Caco-2 (cell line): ENCODE measurements at places on chromosomes 6 and 20. TPM values are rescaled to one million over a fixed set of nuclear protein-coding genes. Genes with fewer than 3 reads are reported as not detected.

- H3K27ac ChIP-seq = peak overlapping the region; percentile 13
- DNase-seq = no peak
Observed at GRCh38 chr6:3376893-3377535, 79.8 kb downstream of the SLC22A23 start.

- H3K27me3 ChIP-seq = no peaks in the 10 kb centered on the region
- no peak overlapping the region for H3K27ac ChIP-seq
- no peak for DNase-seq
- H3K36me3 ChIP-seq = peaks cover 14% of the 10 kb centered on the region
- no peak overlapping the region for H3K4me3 ChIP-seq
Observed at GRCh38 chr20:17941087-17941825, 27.3 kb downstream of the SNX5 start.

The OR2B6 gene
- not detected in 2 replicates for total RNA-seq

DNA sequence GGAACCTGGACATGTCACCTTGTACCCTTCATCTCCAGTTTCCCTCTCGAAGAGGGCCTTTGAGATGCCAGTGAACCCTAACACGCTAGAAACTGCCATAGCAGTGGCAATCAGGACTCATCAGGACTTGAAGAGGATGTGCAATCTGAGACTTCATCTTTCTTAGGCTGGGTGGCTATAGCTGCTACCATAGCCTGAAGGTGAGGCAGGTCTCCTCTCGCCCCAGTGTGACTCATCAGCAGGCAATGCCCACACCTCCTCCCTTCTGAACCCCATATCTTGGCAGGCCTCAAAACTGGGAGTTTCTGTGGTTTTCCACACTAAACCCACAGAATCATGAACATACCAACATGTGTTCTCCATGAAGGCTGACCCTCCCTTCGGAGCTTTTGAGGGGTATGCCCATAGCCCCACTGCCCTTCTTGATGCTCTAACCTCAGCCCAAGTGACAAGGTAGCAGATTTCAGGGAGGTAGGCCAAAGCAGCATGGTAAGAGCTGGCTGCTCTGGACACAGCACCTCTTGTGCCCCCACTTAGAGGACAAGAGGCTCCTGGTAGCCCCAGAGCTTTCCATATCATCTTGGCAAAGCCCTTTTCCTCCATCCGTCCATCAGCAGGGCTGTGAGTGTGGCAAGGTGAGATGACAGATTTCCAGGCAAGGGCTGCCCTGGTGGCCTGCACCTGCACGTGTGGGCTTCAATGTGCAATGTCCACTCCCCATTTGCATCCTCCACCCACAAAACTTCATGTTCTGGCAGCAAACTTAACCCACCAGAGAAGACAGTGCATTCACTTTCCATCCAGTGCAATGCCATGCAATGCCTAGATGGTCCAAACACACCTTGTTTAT, 2.6 kb downstream of the BLCAP start:
- H3K27ac ChIP-seq = peak overlapping the region; percentile 77
- peak; percentile 53 for DNase-seq
- H3K36me3 ChIP-seq = peaks cover 2% of the 10 kb centered on the region; the same call in 1 of the 2 replicates
- H3K4me3 ChIP-seq = no peak overlapping the region
- H3K4me1 ChIP-seq = peaks cover 36% of the 10 kb centered on the region
- no peaks in the 10 kb centered on the region for H3K27me3 ChIP-seq

- no peak overlapping the region for H3K4me3 ChIP-seq
- DNase-seq = no peak
- H3K27ac ChIP-seq = no peak overlapping the region
- H3K36me3 ChIP-seq = no peaks in the 10 kb centered on the region
- no peaks in the 10 kb centered on the region for H3K27me3 ChIP-seq
Observed at GRCh38 chr20:856361-856775, 22.9 kb downstream of the FAM110A start.

The TREM1 gene
- total RNA-seq = not detected in 2 replicates

The ANKRD66 gene
- total RNA-seq = not detected in 2 replicates

The RIMS1 gene
- total RNA-seq = 3.4 and 4.4 TPM in 2 replicates

GRCh38 chr6:137033828-137034227, 10.9 kb downstream of the IL20RA start:
- DNase-seq = no peak
- H3K36me3 ChIP-seq = no peaks in the 10 kb centered on the region
- no peak overlapping the region for H3K4me3 ChIP-seq
- H3K4me1 ChIP-seq = no peaks in the 10 kb centered on the region

The MEP1A gene
- total RNA-seq = 8.1 and 12.0 TPM in 2 replicates

- H3K36me3 ChIP-seq = no peaks in the 10 kb centered on the region
- H3K27ac ChIP-seq = peak overlapping the region; percentile 32
- H3K4me3 ChIP-seq = no peak overlapping the region
- no peaks in the 10 kb centered on the region for H3K4me1 ChIP-seq
- DNase-seq = peak; percentile 82
Observed at GRCh38 chr20:22339091-22339881, 245.1 kb downstream of the FOXA2 start.

GRCh38 chr6:99136488-99136887, 188.7 kb upstream of the FBXL4 start:
- H3K4me1 ChIP-seq = no peaks in the 10 kb centered on the region; the same call in 1 of the 2 replicates
- H3K4me3 ChIP-seq = no peak overlapping the region
- H3K36me3 ChIP-seq = no peaks in the 10 kb centered on the region
- no peaks in the 10 kb centered on the region for H3K27me3 ChIP-seq
- no peak overlapping the region for H3K27ac ChIP-seq

The EHMT2 gene
- 64.3 and 65.7 TPM in 2 replicates for total RNA-seq

- H3K27me3 ChIP-seq = peaks cover 16% of the 10 kb centered on the region
- H3K4me3 ChIP-seq = no peak overlapping the region
- no peaks in the 10 kb centered on the region for H3K36me3 ChIP-seq
- H3K4me1 ChIP-seq = no peaks in the 10 kb centered on the region
Observed at GRCh38 chr20:62721511-62722370, 13.1 kb downstream of the NTSR1 start.
